ENCODE measurements at places on chromosomes 13 and 19.
A peak's percentile ranks its signal among the peaks of the same experiment; 100 is the strongest.

GRCh38 chr13:113904411-113904810, 40.5 kb upstream of the GAS6 start:
- no peak for DNase-seq

DNA sequence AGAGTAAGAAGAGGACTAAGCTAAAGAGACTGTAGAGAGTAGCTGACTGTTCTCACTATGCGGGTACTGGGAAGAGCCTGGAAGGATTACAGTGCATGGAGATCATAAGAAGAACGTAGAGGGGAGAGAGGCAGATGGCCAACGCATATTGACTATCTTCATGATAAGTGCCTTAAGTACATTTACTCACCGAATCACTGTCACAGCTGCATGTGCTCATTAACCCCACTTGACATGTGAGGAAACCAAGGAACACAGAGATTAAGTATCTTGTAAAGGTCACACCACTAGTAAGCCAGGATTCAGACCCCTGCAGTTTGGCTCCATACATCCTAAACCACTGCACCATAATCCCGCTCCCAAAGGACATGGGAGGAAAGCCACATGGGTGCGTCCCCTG, 34.1 kb downstream of the SMAD9 start:
- DNase-seq = no peak

DNA sequence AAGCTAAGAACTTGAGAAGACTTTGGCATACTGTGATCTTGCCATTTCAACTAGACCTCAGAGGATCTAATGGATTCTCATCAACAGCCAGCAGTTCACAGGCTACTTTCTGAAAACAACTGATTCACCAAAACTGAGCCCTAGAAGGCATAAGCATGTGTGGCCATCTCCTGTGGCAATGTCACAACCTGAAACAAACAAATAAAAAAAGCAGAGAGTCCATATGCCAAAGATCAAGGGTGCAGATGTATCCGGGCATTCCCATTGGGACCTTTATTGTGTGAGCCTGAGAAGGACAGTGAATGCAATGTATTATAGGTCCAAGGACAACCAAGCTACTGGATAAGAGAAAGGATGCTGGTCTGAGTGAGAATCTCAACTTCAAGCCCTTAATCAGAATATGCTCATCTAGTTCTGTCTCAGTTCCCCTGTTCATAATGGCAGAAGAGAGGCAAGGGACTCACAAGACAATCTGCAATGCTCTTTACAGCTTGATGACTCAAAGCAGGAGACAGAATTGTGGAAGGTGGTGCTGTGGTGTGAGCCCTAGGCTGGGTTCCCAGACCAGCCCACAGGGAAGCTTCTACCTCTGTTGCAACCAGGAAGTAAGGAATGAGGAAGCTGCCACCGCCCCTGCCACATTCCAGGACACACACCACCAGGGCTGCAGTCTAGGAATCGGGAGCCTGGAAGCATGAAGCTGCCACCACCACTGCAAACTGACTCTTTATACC, 133.7 kb downstream of the RAP2A start:
- DNase-seq = no peak

DNA sequence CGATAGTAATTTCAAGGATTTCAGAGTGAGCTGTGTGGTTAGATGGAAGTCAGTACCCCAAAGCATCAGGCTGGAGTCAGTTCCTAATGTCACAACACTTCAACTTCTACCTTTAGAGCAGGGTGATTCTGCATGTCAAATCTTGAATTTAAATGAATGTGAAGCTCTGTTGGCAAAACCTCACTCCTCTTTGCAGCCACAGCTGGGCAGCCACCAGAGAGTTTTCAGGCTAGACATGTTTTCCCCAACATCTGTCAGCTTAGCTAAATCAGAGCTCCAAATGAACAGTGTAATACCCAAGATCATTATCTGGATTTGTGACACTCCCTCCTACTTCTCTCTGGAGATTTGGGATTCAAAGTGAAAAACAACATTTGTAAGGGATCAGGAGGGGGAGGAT, 33.7 kb upstream of the OLFM4 start:
- no peak for DNase-seq

GRCh38 chr13:109789262-109789661, 2.9 kb upstream of the IRS2 start:
- DNase-seq = no peak

DNA sequence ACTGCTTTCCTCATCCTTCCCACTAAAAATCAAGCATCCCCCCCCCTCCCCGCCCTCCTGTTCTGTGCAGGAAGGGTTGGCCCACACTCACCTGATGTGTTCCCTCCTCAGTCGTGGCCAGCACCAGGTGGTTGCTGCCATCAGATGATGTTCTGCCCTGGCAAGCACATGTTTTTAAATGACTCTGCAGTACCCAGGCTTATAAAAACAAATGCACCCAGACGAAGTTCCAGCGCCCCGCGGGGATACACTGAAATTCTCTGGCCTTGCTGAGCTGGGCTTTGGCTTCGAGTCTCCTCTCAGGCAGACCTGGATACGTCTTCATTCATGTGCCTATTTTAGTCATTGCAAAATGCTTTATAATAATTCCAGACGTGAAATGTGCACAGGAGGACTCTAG, 316.3 kb downstream of the DLEU7 start:
- no peak for DNase-seq

DNA sequence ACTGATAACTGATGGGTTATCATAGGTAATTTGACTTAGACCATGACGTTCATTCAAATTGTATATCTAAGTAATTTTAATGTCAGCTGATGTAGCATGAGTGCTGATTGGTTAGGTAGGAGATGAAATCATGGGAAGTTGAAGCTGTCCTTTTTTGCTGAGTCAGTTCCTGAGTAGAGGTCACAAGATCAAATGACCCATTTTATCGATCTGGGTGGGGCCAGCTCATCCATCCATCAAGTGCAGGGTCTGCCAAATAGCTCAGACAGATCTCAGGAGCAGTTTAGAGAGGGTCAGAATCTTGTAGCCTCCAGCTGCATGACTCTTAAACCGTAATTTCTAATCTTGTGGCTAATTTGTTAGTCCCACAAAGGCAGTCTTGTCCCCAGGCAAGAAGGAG, 35.3 kb upstream of the CD177 start:
- no peak for DNase-seq

DNA sequence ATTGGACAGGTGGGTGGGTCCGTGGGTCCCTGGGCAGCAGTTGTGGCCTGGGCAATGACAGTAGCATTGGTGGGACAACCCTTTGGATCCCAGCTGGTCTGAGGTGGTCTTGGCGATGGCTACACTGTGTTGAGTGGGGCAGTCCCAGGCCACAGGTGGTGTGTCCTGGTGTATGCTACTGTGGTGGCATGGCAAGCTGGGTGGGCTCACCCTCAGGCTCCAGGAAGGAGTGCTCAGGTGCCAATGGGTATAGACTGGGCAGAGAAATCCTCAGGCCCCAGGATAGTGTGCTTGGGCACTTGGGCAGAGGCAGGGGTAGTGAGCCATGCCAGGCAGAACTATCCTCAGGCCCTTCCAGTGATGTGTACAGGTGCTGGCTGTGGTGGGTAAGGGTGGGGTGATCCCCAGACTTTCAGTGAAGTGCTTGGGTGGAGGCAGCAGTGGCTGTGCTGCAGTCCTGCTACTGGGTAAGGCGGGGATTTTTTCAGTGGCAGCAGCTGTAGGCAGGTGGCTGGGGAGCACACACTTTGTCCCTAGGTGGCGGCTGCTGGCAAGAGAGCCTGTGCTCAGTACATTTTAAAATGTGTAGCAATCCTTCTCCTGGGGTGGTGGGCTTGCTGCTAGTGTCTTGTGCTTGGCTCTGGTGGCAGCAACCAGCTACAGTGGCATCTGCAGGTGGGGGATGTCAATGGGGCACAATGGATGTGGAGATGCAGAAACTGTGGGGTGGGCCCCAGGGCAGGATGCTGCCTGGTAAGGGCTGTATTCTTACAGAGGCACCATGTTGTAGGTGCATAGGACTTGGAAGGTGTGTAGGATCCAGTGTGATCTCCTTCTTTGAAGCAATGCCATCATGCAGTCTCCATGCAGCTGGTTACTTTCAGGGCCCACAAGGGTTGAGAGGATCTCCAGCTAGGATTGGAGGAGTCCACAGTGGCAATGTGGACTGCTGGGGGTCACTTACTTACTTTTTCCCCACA, 64.9 kb downstream of the DNAJC3 start:
- DNase-seq = no peak

GRCh38 chr13:109483284-109483683, 303.1 kb downstream of the IRS2 start:
- DNase-seq = no peak

DNA sequence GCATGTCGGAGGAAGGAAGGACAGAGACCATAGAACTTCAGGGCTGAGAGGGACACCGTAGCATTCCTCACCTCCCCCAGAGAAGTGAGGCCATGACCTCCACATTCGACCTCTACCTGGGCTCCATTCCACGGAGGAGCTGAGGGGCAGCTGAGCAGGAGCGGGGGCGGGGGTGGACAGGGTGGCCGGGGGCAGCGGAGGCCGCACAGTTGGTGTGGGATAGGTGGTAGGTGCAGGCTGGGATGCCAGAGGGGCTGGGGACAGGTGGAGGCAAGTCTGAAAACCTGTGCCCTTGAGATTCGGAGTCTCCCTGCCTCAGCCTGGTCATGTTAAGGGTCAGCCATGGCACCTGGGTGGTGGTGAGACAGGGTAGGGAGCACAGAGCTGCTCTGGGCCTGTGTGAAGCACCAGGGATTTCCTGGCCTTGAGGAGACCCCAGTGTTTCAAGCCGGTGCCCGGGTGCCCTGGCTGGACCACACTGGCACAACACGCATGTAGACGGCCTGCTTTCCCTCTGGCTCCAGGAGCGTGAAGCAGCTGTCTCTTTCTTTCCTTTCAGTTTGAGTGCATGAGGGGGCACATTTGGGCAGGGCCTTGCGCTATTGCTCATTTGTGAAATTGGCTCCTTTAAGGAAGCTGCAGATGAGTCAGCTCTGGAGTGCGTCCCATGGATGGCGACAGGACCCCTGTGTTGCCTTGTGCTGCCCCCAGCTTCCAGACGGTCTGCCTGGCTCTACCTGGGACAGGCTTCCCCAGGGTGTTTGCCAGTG, 51.8 kb downstream of the TSSK6 start:
- peak; percentile 64 for DNase-seq

- no peak for DNase-seq
Measured at GRCh38 chr19:18156841-18157464, 4.0 kb downstream of the PIK3R2 start.

DNA sequence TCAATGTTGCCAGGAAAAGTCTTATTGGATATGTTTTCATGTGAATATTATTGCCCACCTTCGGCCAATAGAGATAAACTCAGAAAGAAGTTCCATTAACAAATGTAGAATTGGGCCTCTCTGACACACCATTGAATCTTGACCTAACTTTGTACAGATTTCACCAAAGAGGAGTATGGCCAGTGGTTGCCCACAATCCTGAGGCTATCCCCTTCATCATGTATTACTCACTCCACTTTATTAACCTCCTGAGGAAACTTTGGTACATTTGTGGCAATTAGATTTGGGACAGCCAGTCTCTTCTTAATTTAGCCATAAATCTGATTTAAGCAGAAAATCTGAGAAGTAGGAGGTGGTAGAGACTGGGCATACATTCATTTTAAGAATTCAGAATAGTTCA, 53.3 kb upstream of the POSTN start:
- no peak for DNase-seq

DNA sequence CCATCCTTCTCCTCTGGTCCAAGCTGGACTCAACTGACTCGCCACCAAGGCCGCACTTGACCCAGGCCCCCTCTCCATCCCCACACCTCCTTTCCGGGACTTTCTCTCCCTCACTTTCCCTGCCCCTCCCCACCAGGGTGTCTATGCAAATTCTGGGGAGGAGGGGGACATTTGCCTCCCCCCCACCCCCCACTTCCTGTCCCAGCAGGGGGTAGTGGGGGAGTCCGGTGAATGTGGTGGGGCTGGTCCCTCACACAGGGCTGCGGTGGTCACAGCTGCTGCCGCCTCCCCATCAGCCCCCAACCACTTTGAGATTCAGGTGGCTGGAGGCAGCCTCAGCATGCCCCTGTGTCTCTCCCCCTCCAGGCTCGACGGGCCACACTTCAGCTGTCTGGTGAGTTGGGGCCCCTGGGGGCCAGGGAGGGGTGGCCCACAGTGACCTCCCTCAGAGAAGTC, 870 bp downstream of the SPIB start:
- DNase-seq = no peak

- no peak for DNase-seq
Measured at GRCh38 chr13:100645382-100645781, 29.2 kb downstream of the TMTC4 start.

DNA sequence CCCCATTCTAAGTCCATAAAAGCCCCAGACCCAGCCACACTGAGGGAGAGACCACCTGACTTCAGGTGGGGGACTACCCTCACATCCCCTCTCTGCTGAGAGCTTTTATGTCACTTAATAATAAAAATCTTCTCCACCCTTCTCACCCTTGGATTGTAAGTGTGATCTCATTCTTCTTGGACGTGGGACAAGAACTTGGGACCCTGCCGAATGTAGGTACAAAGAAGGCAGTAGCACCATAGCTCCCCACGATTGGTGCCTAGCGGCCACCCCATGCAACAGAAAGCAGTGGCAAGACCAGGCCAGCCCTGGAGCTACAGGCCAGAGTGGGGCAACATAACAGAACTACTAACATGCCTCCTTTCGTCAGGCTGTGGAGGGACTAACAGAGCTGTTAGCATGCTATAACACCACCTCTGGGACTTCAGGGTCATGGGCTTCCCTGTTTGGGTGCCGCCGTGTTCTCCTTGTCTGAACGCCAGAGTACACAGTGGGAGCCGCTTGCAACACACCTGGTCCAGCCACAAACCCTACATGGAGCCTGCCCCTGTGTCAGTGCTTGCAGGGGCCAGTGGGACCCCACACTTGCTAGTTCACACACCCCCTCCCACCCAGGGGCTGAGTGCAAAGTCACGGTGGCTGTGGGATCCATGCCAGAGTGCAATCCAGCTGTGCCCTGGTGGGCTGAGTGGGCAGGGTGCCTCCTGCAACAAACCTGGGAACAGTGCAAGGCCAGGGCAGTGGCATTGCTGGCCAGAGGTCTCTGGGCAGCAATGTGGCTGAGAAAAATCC, 5.2 kb upstream of the FBXO17 start:
- DNase-seq = no peak

DNA sequence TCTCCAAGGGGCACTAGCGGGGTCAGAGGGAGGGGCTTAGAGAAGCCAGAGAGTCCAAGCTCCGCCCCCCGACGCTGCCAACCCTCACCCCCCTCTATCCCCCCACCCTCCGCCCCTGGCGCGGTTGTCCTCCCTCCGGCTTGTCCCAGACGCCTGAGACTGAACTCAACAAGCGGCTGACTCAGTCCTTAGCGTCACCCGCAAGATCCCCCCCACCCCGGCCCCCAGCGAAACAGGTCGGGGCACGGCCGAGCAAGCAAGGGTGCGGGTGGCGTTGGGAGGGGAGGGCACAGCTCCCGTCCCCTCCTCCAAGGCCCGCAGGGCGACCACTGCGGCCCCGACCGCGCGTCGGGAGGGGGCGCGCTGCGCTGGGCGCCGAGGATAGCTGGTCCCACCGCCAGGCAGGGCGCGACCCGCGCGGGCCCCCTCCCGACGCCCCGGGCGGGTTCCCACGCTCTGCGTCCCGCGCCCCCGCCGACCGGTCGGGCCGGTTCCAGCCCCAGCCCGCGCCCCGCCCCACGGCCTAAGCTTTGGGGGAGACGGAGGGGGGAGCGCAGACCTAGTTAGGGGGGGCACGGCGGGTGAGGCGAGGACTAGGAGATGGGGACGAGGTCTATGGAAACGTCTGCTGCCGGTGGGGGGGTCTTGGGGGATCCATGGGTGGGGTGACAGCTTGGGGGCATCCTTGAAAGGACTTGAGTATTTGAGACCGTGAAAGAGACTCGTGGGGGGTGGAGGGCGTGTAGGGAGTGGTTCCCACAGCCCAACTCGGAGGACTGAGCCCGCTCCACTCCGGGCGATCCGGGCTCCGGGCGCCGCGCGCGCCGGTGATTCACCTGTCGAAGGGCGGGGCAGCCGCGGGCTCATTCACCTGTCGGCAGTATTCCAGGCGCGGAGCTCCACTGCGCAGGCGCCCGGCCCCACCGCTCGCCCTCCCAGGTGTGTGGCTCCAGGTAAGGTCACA, 5.1 kb downstream of the NOTCH3 start:
- peak; percentile 65 for DNase-seq
